Activated CD8-positive, alpha-beta T cell treated with anti-CD3 and anti-CD28 coated beads for 36 hours (primary cell): ENCODE measurements at places on chromosomes 1 and 21.

DNA sequence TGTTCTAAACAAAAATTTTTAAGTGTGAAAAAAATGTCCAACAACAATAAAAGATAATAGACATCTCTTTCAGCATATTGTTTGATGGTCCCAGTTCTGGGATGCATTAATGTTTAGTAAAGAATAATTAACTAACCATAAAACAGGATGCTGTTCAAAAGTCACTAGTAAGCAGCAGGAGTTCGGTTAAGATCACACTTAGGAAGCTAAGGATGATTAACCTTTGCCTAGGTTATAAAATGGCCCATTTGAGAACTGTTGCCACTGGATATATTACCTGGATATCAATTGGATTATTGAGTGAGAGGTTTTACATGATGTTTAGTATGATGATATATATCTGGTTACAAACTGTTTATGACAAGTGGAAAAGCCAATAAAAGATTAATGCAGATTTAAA, 171.7 kb downstream of the ATG4C start:
- no peak for DNase-seq

GRCh38 chr1:43049481-43049880, 90.8 kb upstream of the SLC2A1 start:
- DNase-seq = no peak

- DNase-seq = no peak
Measured at GRCh38 chr1:83994111-83994510, 4.8 kb downstream of the TTLL7 start.

GRCh38 chr1:157403608-157404007, 148.7 kb downstream of the FCRL5 start:
- no peak for DNase-seq

GRCh38 chr21:37704751-37705150, 211.5 kb downstream of the KCNJ6 start:
- DNase-seq = no peak

DNA sequence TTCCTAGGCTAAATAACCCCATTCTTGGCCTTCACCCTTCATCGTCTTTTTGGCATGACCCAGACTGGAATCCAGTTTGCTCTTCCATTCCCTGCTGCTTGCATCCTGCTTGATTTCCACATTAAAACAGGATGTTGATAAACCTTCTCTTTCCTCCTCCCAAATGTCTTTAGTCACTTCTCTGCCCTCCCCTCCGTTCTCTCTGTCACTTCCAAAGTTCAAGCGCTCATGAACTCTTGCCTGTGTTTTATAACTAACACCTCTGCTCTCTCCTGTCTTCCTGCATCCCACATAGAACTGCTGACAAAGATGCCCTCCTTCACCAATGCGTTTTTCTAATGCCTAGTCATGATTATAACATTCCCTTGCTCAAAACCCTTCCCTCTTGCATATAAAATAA, 65.6 kb upstream of the SLC44A3 start:
- no peak for DNase-seq

DNA sequence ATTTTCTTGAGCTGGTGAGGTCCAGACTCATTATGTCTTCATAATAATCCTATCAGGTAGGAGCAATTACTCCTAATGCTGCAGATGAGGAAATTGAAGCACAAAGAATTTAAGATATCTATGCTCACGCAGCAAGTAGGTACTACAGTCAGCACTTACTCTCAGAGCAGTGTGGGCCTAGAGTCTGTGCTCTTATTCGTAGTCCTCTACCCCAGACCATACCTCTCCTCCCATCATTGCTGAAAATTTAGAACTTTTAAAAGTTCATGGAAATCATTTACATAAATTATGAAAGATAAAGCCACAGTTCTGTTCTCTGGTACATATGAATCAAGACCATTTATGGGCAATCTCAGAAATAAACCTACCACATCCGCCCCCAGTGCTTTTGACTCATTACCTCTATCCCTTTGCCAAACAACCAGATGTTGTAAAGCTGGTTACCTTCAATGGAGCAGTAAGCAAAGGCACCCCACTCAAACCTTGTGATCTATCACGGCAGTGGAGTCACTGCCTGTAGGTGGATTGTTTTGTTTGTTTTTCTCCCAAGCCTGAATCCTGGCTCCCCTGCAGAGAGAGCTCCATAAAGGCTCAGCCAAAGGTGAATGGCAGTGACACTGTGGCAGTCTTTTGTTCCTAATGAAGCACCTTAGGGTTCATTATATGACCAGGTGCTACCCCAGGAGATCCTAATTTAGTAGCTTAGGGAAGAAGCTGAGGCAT, 20.9 kb upstream of the MAN1A2 start:
- DNase-seq = peak; percentile 61

GRCh38 chr1:25217015-25217414, 15.3 kb downstream of the SYF2 start:
- no peak for DNase-seq

DNA sequence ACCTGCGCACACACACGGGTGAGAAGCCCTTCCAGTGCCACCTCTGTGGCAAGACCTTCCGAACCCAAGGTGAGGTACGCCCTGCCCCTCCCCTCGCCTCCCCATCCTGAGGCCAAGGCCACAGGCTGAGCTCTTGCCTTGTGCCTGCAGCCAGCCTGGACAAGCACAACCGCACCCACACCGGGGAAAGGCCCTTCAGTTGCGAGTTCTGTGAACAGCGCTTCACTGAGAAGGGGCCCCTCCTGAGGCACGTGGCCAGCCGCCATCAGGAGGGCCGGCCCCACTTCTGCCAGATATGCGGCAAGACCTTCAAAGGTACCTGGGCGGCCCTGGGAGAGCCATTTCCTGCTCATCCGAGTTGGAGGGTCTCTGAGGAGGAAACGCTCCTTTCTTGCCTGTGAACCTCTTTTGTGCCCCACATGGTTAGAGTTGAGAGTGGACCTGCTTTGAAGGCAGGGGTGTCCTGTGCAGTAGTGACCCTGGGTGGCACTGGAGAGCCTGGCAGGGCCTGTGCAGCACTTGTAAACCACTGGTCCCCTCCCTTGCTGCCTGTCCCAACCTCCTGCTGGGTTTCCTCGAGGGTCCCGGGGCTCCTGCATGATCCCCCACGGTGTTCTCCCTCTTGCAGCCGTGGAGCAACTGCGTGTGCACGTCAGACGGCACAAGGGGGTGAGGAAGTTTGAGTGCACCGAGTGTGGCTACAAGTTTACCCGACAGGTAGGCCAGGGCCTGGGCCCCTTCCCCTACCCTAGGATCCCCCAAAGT, 8.5 kb downstream of the ZBTB48 start:
- DNase-seq = no peak

- no peak for DNase-seq
Measured at GRCh38 chr21:36350282-36350910, 30.4 kb downstream of the MORC3 start.
